ENCODE measurements at places on chromosomes 1 and 21.
A peak's percentile ranks its signal among the peaks of the same experiment; 100 is the strongest.

DNA sequence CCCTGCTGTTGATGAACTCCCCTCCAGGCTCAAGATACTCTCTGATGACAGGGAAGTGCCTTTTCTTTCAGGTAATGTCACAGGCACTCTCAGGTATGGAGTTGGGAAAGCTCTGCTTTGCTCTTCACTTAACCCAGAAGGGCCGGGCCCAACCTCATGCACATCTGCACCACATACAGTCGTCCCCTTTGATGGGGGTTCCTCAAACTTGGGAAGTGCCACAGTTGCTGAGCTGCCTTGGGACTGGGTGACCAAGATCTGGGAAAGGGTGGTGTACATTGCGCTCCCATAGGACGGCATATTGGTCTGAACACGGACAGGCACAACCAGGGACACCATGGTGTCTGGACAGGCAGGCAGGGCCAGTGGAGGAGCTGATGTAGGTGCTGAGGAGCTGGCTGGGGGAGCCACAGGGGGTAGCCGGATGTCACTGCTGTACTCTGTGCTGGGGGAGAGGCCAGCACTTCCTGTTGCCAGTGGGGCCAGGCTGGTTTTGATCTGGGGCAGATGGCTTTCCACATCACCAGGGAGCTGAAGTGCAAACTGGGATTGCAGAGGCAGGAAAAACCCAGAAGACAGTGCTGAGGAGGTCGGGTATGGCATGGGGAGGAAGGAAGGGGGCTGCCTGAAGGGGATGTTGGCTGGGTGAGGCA, 96.2 kb upstream of the EDN2 start:
- DNase-seq: peak; percentile 21

GRCh38 chr1:203486618-203487370, 7.2 kb upstream of the OPTC start:
- no peak for DNase-seq

GRCh38 chr1:195958131-195958530, 650.1 kb downstream of the KCNT2 start:
- DNase-seq: no peak

DNA sequence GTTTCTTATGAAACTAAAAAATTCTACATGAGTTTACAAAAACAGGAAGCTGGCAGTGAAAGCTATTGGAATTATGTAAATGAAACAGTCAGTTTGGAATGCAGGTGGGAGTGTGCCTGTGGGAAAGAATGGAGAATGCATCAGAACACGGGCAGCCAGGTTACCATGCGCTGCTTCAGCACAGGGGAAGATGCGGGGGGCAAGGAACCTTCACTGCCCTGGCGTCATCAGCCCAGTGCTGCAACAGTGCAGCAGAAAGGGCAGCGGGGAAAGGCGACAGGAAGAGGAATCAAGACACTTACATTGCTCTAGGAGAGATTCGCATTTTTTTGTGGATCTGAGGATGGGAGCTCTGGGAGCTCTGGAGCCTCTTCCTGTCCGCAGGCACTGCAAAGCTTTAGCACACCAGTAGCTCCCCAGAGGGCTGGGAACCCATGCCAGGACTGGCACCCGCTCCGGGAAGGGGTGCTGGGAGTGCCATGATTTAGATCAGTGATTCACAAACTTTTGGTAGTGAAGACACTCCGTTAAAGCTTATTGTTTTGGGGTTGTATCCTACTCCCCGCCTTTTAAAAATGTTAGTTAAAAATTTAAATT, 64.1 kb upstream of the WDR26 start:
- DNase-seq: peak; percentile 72

- DNase-seq: no peak
Measured at GRCh38 chr1:95888941-95889390, 655.0 kb downstream of the RWDD3 start.

GRCh38 chr1:154445040-154445472, 39.9 kb downstream of the IL6R start:
- peak; percentile 77 for DNase-seq

DNA sequence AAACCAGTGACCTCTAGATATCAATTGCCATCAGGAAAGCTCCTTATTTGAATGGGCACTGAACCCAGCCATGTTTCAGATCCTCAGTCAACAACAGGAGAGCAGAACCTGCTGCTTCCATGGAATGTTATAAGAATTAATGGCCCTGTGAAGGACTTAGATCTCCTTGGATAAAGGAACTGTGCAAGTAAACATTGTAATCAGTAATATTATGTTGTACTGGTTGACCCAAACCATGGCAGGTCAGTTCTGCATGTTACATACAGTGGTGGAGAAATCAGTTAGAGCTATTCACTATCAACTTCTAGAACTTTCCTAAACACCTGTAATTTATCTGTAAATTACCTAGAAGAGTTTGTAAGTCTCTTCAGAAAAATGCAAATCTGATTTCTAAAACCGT, 11.2 kb upstream of the CLDN8 start:
- DNase-seq: no peak

GRCh38 chr1:34265396-34265795, 88.7 kb downstream of the C1orf94 start:
- DNase-seq: no peak

GRCh38 chr1:90614872-90615271, 102.2 kb downstream of the BARHL2 start:
- DNase-seq: no peak

DNA sequence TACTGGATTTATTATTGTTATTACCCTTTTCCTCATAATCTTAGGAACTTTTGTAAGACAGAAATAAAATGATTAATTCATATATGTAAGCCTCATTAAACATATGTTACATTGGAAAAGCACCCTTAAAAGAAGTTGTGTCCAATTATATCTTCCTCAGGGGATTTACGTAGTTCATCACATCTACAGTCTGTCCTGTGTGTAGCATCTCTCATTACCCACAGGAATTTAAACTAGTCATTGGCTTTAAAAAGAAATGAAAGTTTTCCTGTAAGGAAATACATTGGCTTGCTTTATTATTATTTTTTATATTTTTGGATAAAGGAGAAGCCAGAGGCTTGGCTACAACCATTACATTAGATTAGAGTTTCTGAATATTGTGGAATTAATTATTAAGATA, 56.1 kb downstream of the SWT1 start:
- DNase-seq: peak; percentile 55

DNA sequence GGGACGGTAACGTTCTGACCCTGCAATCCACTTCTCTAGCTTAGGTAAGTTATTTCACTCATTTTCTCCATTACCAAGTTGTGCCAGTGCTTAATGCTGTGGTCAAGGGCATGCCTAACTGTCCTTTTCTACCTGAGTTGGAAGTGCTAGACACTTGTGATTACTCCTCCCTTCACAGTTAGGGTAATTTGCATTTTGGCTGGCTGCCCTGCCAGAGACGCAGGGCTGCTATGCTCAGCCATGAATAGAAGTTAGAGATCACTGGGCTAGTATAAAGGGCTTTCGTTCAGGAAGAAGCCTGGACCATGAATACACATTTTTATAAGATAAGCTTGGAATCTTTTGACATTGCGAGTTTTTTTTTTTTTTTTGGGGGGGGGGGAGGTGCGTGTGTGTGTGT, 633.2 kb upstream of the NEGR1 start:
- DNase-seq: no peak

DNA sequence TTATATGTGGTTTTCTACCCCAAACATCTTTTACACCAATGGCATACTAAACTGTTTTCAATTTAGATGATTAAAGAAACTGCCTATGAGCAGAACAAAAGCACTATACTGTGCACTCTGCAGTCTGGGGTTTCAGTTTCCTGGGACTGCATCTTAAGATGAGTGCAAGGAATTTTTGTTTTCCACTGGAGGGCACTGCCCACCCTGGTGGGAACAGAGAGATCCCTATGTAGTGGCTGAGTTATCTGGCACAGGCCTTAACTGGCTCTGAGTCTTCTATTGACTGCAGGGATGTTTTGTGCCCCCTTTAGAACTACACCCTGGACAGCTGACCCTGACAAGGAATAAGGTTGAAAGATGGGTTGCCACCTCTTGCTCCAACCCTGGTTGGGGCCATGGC, 12.0 kb downstream of the PROK1 start:
- DNase-seq: no peak

DNA sequence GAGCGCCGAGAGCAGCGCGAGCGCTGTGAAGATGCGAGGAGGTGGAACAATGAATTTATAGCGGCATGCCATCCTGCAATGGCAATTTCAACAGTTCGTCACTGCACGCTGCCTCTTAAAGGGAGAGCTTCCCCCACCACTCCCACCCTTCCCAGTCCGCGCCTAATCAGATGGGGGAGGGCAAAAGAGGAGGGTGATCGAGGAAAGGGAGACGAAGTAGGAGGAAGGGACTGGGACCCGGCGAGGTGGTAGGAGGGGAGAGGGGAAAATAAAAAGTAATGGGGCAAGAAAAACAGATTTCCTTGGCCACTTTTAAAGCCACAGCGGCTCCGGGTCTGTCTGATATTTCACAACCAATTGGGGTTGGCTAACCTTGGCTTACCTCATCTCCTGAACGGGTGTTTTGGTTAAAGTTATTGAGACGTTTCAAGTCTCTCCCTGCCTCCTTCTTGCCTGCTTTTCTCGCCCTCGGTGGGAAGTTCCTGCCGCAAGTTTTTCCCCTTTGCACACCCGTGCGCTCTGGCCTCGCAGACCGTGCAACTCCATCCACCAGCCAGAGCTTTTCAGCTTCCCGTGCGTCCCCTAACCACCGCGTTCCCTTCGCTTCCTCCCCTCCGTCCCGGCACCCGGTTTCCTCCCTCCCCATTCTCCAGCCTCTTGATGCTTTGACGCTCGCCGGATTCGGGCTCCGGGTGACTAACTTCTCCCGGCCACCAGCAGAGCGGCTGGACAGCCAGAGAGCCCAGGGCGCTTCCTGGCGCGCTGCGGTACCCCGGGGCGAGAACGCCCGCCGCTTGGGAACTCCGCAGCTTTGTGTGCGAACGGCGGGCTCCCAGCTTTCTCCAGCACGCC, at the start of gene ADAMTS5:
Gene ADAMTS5 (minus strand): TSS at position 27 of the 852 bp plus-strand sequence. CDS start 697 bp downstream, outside the sequence.
- DNase-seq: peak; percentile 90

GRCh38 chr1:230503726-230504125, 77.6 kb upstream of the PGBD5 start:
- no peak for DNase-seq

DNA sequence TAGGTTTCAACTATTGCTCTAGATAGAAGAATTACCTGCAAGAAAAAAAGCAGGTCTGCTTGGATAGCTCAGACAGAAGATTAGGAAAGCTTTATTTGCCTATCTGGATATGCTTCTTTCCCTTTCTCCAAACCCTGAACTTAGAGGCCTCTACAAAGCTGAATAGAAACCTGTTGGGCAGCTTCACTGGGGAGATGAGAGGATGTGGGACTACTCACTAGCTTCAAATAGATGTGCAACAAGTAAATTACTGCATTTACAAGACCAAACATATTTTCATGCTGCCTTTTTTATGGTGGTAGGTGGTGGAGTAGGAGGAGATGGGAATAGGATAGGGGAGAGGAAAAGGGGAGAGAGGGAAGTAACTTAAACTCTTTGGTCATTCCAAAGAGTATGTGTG, 6.4 kb downstream of the CLCA2 start:
- no peak for DNase-seq

- no peak for DNase-seq
Measured at GRCh38 chr1:244192325-244192724, 141.2 kb downstream of the ZBTB18 start.

GRCh38 chr1:119766374-119766794, 2.3 kb downstream of the HMGCS2 start:
- DNase-seq: no peak

DNA sequence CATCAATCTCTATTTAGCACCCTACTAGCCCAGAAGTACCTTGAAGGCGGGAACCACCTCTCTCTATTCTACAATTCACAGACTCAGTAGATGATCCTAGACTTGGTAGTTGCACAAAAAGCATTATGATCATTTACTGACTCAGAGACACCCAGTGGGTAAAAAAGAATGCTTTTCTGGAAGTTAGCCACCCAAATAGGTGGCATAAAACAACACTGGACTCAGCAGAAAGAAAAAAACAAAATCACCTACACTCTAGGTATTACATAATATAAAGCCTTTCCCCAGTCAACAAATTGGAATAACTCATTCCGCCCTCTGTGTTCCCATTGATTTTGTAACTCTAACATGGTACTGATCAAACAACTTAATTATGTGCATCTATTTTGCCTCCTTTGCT, 126.3 kb downstream of the PTPN14 start:
- DNase-seq: no peak

All from fibroblast of skin of back (primary cell).